ENCODE measurements at places on chromosomes 13 and 19.

- peak; percentile 77 for DNase-seq
These were observed 198.4 kb downstream of the NDFIP2 start for GRCh38 chr13:79679334-79679733.

DNA sequence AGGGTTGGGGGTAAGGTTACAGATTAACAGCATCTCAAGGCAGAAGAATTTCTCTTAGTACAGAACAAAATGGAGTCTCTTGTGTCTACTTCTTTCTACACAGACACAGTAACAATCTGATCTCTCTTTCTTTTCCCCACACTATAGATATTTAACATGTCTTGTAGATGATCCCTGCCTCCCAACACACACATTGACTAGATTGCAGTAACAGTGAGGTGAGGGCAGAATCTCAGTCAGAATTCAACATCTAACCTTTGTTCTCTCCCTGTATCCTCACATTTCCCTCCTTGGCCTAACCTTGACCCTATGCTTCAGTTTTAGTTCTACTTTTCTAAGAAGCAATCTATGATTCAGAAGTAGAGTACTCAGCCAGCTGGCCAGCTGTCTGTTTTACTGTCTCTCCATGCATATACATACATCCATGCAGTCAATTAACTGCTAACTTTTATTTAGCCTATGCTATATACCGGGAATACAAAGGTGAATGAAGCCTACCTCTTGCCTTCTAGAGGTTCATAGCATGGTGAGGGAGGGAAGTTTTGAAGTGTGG lies 18.1 kb downstream of the DNAJC15 start:
- DNase-seq: no peak

GRCh38 chr13:45705918-45706317 lies 3.8 kb downstream of the CBY2 start:
- DNase-seq: no peak

DNA sequence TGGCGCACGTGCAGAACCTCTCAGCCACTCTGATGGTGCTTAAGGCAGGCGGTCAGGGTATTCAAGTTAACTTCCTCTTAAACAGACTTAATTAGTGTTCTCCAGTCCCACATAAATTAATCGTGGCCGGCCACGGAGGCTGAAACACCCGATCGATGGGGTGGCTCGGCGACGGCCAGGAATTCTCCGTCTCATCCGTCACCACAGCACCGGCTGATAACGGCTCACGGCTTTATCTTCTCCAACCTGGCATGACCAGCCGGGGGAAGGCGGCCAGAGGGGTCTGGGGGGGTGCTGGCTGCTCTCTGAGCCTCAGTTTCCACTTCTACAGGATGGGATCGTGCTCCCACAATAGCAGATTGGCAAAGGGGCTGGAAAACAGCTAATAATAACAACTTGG lies 32.6 kb upstream of the TCF3 start:
- DNase-seq: no peak

GRCh38 chr13:99015606-99016490 lies 38.0 kb upstream of the DOCK9 start:
- DNase-seq: no peak

GRCh38 chr13:99895444-99896368 lies 75.9 kb downstream of the ZIC5 start:
- DNase-seq: no peak

GRCh38 chr19:40241809-40242384 lies 15.4 kb upstream of the CCNP start:
- DNase-seq: peak; percentile 86

DNA sequence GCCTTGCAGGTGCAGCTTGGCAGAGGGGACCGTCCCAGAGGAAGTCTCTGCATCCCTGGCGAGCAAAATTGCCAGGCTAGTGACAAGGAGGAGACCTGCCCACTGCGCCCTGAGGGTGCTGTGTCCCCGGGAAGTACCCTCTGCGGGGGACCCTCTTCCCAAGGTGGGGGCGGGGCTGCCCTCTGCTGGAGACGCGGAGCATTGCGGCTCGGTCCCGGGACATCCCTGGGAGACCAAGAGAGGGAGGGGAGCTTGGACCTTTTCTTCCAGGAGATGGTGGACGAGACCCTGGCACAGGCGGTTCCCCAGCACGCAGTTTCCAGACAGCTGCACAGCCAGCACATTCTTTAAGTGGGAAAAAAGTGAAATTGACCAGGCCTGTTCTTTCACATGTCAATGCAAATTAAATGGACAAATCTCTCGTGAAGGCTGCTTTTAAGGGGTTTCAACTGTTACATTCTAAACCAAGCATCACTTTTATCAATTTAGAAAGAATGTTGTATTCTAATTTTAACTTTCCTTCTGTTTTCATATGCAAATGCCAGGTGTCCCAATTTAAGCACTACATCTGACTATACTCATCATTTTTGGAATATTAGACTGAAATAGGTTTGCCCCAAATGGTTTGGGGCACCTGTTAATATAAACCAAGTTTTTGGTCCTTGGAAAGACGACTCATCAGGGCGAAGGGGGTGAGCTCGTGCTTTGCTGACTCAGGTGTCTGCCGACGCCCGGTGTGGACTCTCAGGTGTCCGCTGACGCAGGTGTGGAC lies 60.7 kb downstream of the MCF2L start:
- DNase-seq: peak; percentile 73

GRCh38 chr13:76363682-76364289 lies 522.4 kb downstream of the KCTD12 start:
- DNase-seq: no peak

DNA sequence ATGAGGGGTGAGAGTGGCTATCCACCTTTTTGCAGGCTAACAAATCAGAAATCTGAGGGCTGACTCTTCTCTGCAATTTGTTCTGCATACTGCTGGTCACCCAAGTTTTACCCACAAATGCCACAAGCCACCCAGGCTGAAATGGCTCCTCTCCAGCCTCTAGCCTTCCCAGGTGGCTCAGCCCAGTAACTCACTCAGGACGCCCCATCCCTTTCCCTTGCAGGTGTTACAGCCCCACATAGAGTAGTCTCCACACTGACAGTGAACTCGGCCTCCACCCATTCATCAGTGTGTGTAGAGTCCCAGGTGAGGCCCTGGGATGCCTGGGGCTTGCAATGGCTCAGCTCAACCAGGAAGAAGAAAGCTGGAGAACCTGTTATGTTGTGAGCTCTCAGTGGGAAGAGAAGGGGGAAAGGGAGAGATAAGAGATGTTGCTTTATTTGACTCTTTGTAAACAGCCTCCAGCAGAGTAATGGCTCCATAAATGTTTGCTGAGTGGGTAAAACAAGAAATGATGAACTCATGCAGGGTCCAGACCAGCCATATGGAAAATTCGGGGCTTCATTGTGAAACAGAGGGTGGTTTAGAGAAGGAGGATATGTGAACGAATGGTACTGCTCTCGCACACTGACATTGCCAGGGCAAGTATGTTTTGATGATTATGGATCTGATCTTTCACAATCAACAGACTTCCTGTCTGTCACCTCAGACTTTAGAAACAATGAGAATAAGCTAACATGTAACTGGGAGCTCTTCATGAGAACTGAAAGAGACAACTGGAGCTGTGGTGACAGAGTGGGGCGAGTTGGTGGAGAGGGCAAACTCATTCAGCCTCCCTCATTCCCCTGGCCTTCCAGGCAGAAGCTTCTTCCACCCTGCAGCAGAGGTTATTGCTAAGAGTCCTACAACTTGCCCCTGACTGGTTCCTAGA lies 74.2 kb upstream of the RFC3 start:
- no peak for DNase-seq

DNA sequence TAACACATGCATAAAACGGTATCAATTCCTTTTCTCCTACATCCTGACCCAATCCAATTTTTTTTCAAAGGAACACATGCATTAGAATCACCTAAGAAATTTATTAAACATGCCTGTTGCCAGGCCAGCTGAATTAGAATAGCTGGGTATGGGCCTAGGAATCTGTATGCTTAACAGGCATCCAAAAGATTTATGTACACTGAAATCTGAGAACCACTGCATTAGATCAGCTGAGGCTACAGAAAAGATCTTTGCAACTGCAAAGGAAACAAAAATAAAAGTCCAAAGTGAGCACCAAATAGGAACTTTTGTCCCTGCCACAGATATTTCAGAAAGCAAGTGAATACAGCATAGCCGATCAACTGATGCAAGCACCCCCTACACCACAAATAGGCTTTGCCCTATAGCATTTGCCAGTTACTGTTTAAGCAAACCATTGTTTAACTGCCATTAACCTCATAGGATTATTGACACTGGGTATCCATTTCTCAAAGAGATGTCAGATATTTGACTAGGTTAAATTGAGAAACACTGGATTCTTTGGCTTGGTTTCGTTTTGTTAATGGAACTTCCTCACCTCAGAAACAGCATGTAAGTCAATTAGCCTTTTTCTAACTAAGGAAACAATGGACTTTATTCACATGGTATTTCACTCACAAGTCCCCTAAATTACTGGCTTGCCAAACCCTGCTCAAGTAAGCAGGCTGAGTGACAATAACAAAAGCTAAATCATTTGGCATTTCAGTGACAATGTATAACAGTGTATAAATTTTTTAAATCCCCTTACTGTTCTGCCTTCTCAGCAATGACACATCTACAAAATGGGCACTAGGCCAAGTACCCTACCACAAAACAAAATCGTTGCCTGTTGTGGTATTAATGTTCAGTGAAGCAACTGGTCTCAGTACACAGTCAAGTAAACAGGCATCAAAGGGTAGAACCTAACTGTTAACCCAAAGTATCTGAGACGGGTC lies 67.8 kb downstream of the SUCLA2 start:
- no peak for DNase-seq

DNA sequence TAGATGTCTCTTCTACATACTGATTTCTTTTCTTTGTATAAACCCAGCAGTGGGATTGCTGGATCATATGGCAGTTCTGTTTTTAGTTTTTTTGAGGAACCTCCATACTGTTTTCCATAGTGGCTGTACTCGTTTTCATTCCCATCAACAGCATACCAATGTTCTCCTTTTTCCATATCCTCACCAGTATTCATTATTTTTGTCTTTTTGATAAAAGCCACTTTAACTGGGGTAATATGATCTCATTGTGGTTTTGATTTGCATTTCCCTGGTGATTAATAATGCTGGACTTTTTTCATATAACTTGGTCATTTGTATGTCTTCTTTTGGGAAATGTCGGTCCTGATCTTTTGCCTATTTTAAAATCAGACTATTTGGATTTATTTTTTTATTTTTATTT lies 108.5 kb downstream of the PAN3 start:
- DNase-seq: no peak

DNA sequence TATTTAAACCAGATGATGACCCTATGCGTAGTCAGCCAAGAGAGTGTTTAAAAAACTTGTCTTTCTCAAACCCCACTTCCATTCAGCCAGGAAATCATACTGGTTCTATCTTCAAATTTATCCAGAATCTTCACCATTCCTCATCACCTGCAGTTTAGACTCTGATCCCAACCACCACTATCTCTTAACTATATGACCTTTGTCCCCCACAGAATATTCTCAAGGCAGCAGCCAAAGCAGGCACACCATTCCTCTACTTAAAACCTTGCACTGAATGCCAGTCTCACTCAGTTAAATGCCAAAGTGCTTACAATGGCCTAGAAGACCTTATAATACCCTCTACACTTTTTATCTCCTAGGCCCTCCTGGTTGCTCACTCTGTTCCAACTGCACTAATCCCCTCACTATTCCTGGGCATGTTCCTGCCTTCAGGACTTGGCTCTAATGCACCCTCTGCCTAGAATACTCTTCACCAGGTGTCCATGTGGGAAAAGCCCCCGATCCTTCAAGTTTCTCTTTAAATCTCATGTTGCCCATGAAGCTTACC lies 10.1 kb downstream of the SUCLA2 start:
- DNase-seq: no peak

DNA sequence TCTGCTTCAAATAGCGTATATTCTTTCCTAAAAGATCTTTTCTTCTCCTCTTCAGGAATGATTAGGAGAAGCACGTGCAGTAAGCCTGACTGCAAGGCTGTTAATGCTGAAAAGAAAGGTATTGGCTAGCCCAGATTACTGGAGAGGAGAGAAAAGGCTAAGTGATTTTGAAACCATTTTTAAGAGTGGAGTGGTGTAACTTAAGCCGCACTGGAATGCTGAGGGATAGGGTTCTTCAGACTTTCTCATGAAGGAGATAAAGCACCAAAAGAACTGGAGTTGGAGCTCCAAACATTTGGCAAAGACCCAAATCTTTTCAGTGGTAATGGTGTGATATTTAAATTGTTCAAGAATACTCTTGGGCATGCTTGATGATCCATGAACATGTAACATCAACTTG lies 388.3 kb downstream of the COG6 start:
- no peak for DNase-seq

DNA sequence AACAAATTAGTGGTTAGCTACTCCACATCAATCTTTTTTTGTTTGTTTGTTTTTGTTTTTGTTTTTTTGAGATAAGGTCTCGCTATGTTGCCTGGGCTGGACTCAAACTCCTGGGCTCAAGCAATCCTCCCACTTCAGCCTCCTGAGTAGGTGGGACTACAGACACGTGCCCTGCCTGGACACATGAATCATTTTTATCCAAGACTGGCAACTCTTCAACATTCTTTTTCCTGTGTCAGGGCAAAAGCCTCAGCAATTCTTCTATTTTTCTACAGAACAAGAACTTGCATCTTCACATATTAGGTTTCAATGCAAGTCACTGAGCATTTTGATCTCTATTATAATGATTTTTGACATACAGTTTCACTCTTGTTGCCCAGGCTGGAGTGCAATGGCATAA lies 76.8 kb upstream of the LRCH1 start:
- no peak for DNase-seq

GRCh38 chr19:45253396-45254027 lies 2.4 kb downstream of the MARK4 start:
- DNase-seq: no peak

DNA sequence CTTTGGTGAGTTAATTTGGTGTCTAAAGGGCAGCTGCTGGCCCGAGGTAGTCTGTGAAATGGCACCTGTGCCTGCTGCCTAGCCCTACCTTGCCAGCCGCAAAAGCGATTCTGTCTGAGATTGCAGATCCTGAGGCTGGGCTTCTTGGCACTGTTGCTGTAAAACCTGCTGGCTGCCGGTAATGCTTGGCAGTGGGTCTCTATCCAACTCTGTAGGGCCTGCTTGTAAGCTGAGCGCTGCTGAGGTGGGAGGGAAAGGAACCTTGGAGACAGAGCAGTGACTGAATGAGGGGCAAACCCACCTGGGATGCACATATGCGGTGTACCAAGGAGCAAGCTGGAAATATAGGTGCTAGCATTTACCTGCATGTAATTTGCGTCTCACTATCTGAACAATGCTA lies 11.7 kb downstream of the LCP1 start:
- DNase-seq: no peak

- DNase-seq: peak; percentile 58
These were observed 21.6 kb downstream of the VASP start for GRCh38 chr19:45528744-45529419.
